HEK293T (cell line): ENCODE measurements at places on chromosomes 1 and 21.

DNA sequence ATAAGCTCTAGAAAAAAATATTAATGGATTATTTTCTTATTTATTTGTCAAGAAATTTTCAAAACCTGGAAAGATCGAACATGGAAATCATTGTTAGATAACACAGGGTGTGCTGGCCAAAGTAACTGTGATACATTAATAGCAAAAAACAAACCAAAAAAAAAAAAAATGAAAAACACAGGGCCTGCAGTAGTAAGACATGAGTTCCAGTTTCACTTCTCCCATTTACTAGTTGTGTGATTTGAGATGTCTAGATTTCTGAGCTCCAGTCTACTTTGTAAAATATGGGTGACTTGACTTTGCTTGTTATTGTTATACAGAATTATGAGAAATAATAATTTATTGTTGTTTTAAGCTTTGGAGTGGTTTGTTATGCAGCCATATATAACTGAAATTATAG lies 13.6 kb downstream of the FAM177B start:
- DNase-seq: no peak

- DNase-seq: no peak
Observed at GRCh38 chr1:78527706-78528105, 36.9 kb downstream of the PTGFR start.

DNA sequence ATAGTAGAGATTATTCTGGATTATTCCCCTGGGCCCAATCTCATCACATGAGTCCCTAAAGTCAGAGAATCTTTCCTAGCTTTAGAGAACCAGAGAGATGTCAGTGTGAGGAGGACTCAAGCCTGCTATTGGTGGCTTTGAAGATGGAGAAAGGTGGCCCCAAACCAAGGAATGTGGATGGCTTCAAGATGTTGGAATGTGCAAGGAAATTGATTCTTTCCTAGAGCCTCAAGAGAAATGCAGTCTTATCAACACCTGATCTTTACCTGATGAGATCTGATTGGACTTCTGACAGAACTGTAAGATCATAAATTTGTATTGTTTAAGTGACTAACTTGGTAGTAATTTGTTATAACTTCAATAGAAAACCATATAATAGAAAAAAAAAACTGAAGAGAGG lies 51.0 kb downstream of the NME7 start:
- DNase-seq: no peak

- DNase-seq: no peak
Observed at GRCh38 chr1:202343652-202344349, 2.1 kb upstream of the UBE2T start.

- DNase-seq: no peak
Observed at GRCh38 chr21:19908390-19908789, 1089.8 kb upstream of the NCAM2 start.

DNA sequence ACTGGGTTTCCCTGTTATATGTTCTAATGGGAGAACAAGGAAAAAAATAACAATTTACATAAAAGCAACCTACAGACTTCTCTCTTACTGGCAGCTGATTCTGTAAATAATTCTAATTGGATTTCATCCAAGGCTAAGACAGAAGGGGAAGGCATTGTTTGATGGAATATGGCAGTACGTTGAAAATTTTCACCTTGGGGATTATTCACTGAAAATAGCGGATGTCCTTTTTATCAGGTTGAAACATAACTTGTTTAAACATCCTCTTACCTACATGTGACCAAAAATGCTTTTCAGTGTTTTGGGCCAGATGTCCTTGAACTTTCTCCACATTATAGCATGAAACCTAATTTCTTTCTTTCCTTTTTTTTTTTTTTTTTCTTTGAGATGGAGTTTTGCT lies 24.9 kb downstream of the TSNAX start:
- DNase-seq: no peak

- no peak for DNase-seq
Observed at GRCh38 chr21:41932576-41933312, 21.1 kb downstream of the C2CD2 start.

GRCh38 chr1:65512967-65513780 lies 92.7 kb downstream of the LEPR start:
- DNase-seq: no peak

DNA sequence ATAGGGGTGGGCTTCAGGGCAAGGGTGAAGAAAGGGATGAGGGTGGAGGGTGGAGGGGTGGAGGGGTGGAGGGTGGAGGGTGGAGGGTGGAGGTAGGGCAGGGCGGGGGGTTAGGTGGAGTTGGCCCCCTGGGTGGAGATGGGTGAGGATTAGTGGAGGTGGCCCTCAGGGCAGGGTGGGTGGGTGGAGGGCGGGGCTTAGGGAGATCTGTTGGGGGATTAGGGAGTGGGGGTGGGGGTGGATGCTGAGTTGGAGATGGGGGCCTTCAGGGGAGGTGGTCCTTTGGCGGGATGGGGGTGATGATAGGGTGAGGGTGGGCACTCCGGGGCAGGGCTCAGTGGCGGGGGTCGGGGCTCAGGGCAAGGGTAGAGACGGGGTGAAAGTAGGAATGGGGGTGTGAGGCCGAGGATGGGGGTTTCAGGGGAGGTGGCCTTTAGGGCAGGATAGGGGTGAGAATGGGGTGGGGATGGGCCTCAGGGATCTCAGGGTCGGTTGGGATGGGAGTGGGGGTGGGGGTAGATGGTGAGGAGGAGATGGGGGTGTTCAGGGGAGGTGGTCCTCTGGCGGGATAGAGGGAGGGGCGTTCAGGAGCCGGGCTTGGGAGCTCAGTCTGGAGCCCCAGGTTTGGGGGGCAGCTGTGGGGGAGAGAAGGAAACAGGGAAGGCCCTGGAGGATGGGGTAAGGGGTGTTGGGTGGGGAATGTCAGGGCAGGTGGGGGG lies 800 bp upstream of the DNMT3L start:
- DNase-seq: no peak

GRCh38 chr1:39103328-39104157 lies 77.4 kb downstream of the NDUFS5 start:
- no peak for DNase-seq

DNA sequence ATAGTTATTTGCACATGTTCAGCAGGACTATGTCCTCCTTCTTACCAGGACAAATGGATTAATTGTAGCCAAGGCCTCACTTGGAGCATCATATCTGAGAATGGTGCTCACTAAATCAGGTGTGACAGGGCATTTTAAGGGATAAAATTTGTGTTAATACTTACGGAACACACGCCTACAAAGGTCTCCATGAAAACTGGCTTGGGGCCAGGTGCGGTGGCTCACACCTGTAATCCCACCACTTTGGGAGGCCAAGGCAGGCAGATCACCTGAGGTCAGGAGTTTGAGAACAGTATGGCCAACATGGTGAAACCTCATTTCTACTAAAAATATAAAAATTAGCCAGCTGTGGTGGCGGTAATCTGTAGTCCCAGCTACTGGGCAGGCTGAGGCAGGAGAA lies 75.1 kb upstream of the CAPZB start:
- DNase-seq: no peak

- DNase-seq: no peak
Observed at GRCh38 chr1:67601955-67602354, 83.0 kb upstream of the GADD45A start.

DNA sequence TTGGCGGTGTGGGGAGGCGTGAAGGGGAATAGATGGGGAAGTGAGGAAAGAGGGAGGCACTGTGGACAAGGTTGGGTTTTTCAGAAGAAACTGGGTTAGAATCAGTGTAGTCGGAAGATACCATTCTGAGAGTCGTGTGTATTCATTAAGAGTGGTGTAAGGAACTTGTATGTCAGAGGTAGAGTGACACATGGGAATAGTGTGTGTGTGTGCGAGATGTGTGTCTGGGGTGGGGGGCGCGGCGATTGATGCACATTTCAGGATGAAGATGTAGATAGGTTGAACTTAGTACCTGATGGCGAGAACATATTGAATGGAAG lies 878 bp downstream of the SMG7 start:
- DNase-seq: no peak

GRCh38 chr1:100834777-100835660 lies 59.6 kb downstream of the EXTL2 start:
- DNase-seq: peak; percentile 58

GRCh38 chr1:32783851-32784250 lies 33.3 kb downstream of the YARS1 start:
- DNase-seq: no peak

DNA sequence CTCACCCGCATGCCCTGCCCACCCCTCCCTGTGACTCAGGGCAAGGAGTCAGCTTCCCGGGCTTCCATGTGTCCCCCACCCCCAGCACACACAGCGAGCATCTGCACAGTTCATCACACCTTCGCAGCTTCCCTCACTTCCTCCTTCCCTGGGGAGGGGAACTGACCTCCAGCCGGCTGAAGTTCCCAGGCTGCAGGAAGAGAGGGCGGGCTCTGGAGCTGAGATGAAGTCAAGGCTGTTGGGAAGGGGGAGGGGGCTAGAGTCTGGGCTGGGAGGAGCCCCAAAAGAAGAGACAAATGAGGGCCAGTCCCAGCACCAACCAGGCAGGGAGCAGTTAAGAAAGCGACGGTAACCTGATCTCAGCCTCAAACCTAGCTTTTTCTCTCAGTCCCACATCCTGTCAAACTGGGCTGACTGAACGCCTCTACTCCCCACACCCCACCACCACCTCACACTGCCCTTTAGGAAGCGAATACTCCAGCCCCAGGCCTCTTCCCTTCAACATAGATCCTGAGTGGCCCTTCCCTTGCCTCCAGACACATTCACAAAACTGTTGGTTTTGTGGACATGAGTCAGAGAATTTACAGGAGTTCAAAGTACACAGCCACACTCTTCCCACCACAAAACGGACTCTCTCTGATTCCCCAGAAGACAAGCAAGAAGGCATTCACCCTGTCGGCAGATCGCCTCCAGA lies 1.8 kb downstream of the RHOC start:
- DNase-seq: peak; percentile 76

DNA sequence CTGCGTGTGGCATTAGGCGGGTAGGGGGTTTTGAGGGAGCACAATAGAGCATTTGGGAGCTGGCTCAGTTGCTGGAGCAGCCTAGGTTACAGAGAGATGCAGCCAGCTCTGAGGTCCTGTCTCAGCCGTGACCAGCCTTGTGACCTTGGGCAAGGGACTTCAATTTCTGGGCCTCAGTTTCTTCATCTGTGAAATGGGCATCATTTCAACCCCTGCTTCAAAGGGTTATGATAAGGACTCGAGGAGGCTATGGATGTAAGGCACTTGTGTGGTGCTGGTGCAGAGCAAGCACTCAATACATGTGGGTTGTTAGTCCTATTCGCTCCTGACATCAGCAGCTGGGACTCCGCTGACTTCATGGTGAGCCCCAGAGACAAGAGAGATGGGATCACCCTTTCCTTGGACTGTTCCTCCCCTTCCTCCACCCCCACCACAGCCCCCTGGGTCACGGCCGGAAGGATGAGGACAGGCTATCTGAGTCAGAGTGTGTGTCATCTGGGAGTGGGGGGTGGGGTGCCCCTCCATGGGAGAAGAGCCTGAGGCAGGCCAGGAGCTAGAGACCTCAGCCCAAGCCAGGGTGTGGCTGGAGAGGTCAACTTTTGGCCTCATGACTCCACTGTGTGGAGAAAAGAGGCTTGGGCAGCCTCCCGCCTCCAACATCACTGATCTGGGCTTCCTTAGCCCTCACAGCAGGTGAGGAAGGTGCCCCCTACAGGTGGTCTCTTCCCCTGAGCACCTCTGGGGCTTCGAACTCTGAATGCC lies 71.4 kb upstream of the ZBTB40 start:
- DNase-seq: no peak

DNA sequence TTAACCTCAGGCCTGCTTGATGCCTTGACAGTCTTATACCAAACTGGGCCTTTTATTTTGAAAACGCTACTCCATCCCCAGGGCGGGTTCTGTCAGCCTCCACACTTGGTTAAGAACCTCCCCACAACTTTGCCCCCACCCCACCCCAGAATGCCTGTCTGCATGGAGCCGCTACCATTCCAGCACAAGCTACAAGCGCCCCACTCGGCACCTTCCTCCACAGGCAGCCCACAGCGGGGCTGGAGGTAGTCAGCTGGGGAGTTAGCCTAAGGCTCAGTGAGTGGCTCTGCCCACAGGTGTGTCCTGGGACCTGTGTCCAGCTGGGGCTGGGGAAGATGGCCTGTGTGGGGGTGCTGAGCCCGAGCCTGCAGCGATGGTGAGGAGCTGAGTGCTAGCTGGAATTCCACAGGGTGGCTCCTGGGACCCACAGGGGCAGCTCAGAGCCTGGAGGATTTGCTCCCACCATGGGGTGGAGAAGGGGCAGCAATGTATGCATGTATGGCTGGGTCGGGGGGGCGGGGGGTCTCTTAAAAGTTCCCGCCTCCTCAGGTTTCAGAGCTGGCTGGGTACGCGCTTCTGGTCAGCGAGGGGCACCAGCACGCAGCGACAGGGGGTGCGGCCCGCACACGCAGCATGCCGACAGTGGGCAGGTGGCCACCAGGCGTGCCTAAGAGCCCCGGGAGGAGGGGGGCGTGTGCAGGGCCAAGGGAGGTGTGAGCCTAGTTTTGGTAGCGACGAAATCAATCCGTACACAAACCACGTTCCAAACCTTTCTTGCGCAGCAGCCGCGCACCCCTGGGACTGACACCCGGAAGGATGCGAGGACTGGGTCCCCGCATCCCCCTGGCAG lies 917 bp downstream of the ETNK2 start:
- DNase-seq: peak; percentile 44

GRCh38 chr1:168287237-168287664 lies 6.6 kb downstream of the TBX19 start:
- DNase-seq: no peak
